ENCODE measurements at places on chromosomes 3 and 15.

DNA sequence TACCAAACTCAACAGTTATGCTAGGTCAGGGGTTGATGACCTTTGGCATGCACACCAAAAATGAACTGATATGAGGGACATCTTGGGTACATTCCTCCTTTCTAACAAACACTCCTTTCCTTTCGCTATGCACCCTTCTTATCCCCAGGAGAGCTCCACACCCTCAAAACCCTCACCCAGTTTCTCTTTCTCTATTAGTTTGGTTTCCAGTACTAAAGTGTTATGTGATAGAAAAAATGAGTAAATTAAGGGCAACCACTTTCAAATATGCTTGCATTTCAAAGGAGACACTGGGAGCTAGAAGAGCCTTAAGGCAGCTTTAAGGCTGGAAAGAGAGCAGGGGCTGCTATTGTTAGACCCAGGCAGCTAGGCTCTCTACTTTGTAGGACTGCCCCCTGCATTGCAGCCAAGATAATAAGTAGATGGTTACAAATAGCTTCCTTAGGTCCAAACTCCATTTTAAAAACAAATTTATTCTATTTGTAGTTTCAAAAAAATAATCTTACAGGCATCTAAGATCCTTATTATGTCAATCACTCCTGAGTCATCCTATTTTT is 244.3 kb downstream of the ZIC1 start:
- peak; percentile 11 for DNase-seq
- no peak overlapping the region for H3K4me3 ChIP-seq
- H3K27me3 ChIP-seq: no peaks in the 10 kb centered on the region
- H3K4me1 ChIP-seq: peaks cover 60% of the 10 kb centered on the region

DNA sequence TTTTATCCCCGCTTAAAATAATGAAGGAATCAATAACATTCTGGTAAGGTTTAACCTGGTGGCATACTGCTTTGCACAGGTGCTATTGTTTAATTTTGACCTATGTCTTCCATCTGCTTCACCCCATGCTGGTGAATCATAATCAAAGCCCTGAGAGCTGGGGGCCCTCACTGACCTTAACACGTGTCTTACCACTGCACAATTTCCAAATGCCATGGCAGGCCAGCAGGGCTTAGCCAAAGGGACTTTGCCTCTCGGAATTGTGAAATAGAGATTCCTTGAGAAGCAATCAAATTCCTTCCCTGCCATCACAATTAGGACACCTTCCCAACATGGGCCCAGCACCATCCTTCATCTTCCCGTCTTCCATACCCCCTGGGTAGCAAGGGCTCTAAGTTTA is 242.6 kb upstream of the THBS1 start:
- no peak for DNase-seq
- no peaks in the 10 kb centered on the region for H3K36me3 ChIP-seq
- no peaks in the 10 kb centered on the region for H3K27me3 ChIP-seq
- H3K27ac ChIP-seq: no peak overlapping the region
- H3K4me3 ChIP-seq: no peak overlapping the region

GRCh38 chr3:152943645-152944044 is 108.7 kb downstream of the P2RY1 start:
- H3K4me3 ChIP-seq: no peak overlapping the region
- H3K27me3 ChIP-seq: no peaks in the 10 kb centered on the region
- H3K36me3 ChIP-seq: no peaks in the 10 kb centered on the region
- H3K27ac ChIP-seq: no peak overlapping the region
- H3K4me1 ChIP-seq: peaks cover 5% of the 10 kb centered on the region

DNA sequence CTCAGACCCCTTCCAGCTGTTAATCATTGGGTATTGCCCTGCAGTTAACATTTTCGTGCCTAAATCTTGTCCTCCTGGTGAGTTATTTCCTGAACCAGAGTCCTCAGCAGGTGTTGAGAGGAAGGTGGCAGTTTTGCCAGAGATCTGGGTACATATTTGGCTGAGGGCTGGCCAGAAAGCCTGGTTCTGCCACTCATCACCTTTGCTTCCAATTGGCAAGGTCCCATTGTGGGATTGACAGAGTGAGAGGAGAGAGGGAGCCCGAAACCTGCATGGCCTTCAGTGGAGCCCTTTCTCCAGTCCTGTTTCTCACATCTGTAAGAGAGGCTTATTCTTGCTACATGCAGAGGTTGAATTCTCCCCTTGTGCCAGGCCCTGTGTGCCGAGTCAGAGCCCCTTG is 8.9 kb upstream of the TKT start:
- peaks cover 4% of the 10 kb centered on the region for H3K4me1 ChIP-seq
- H3K27me3 ChIP-seq: no peaks in the 10 kb centered on the region
- no peak overlapping the region for H3K27ac ChIP-seq

GRCh38 chr15:88048237-88048636 is 208.3 kb downstream of the NTRK3 start:
- H3K4me1 ChIP-seq: no peaks in the 10 kb centered on the region
- H3K4me3 ChIP-seq: no peak overlapping the region
- no peak overlapping the region for H3K27ac ChIP-seq
- no peaks in the 10 kb centered on the region for H3K27me3 ChIP-seq

DNA sequence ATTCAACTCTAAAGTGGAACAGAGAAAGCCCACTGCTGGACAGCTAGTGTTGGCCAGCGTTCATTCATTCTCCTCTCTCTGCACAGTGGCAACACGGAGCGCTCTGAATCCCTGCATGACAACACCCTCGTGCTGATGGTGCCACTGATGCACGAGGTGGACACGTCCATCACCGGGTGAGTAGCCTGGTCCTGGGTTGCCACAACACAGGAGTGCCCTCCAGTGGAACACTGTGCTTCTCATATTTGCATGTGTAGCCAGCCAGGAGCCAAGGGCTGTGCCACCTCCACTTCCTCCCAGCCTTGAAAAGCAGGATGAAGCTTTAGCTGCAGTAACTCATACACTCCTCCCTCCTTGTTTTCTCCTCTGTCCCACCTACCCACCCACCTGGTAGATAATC is 120.0 kb upstream of the CTDSPL start:
- H3K4me3 ChIP-seq: no peak overlapping the region
- H3K36me3 ChIP-seq: no peaks in the 10 kb centered on the region
- no peak overlapping the region for H3K27ac ChIP-seq
- no peaks in the 10 kb centered on the region for H3K4me1 ChIP-seq
- H3K27me3 ChIP-seq: peaks cover 5% of the 10 kb centered on the region

DNA sequence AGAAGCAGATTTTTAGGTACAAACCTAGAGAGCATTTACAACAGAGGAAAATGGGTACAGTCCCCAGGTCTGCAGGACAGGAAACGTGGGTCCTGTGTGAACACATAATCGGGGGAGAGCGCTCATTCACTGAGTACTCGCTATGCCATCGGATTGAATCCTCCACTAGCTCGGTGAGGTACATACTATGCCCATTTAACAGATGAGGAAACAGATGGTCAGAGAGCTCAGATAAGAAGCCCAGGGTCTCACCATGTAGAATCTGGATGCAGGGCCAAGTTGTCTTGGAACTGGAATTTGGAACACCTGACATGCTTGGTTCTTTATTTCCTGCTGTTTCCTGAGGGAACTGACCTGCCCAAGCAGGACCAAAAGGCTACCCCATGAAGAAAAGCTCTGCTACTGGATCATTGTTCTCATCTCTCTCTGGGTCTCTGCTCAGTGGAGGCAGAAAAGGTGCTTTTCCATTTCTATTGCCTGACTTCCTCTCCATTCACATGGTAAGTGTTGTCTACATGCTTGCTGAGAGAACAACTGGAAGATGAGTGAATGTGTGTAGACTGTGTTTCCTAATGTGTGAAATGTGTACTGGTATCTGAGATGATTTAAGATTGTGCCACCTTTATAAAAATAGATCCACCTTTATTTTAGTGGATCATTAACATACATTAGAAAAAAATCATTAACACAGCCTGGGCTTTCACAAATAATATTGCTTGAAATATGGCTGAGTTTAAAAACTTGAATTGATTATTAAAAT is 89.1 kb downstream of the TGFBR2 start:
- no peaks in the 10 kb centered on the region for H3K27me3 ChIP-seq
- peaks cover 3% of the 10 kb centered on the region for H3K4me1 ChIP-seq
- no peak overlapping the region for H3K27ac ChIP-seq

GRCh38 chr3:63067999-63068645 is 192.9 kb upstream of the CADPS start:
- peak; percentile 72 for DNase-seq
- no peaks in the 10 kb centered on the region for H3K27me3 ChIP-seq
- no peaks in the 10 kb centered on the region for H3K36me3 ChIP-seq

DNA sequence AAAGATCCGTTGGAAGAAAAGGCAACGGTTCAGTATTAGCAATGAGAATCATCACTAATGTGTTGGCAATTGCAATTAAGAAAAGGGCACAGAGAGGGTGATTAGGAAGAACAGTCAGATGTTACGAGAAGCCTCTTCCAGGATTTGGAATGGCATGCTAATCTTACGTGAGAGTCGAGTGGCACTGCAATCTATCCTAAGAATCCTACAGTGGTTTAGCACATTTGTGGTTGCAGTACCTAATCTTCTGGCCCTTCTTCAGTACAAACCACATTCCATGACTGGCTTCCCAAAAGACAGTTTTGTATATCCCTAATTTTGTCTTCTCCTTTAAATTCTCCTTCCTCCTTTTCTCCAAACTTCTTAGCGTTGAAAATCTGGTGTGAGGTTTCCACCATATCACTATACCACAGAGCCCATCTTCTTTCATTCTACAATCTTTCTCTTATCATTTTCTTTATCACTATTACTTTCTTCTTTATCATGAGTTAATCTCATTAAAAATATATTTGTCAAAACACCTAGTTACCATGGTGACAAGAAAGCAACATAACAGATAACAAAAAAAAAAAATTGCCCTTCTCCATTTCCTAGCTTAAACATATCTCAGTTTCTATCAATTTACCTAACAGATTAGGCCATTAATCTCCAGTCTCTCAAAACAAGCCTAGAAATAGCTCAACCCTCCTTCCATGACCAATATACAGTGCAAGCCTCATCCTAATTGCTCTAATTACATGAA is 60.1 kb downstream of the IGSF11 start:
- no peak overlapping the region for H3K27ac ChIP-seq
- no peak for DNase-seq
- no peaks in the 10 kb centered on the region for H3K27me3 ChIP-seq
- H3K4me1 ChIP-seq: no peaks in the 10 kb centered on the region
- no peak overlapping the region for H3K4me3 ChIP-seq

All from GM23248 (cell line).